Left ventricle myocardium inferior (tissue), 1 donor: ENCODE measurements at places on chromosomes 7 and 10. TPM values are rescaled to one million over a fixed set of nuclear protein-coding genes. Genes with fewer than 3 reads are reported as not detected.

- peaks cover 90% of the 10 kb centered on the region for H3K4me1 ChIP-seq
- H3K36me3 ChIP-seq: no peaks in the 10 kb centered on the region
- peak overlapping the region; percentile 97 for H3K27ac ChIP-seq
- H3K4me3 ChIP-seq: peak overlapping the region; percentile 94
These were observed 14.1 kb upstream of the SUN1 start for GRCh38 chr7:818031-818699.

- no peaks in the 10 kb centered on the region for H3K27me3 ChIP-seq
- peak; percentile 70 for DNase-seq
- H3K4me3 ChIP-seq: no peak overlapping the region
These were observed 169.7 kb upstream of the RHEB start for GRCh38 chr7:151689196-151689971.

- no peak overlapping the region for H3K4me3 ChIP-seq
- no peaks in the 10 kb centered on the region for H3K4me1 ChIP-seq
- no peaks in the 10 kb centered on the region for H3K36me3 ChIP-seq
These were observed 40.5 kb upstream of the SLF2 start for GRCh38 chr10:100872034-100872791.

- H3K4me3 ChIP-seq: no peak overlapping the region
- no peak for DNase-seq
- H3K36me3 ChIP-seq: no peaks in the 10 kb centered on the region
- no peak overlapping the region for H3K27ac ChIP-seq
These were observed 160.1 kb downstream of the GATA3 start for GRCh38 chr10:8214587-8214986.

- no peak for DNase-seq
- H3K27me3 ChIP-seq: peaks cover 47% of the 10 kb centered on the region
- no peaks in the 10 kb centered on the region for H3K36me3 ChIP-seq
- peak overlapping the region; percentile 58 for H3K4me3 ChIP-seq
These were observed 63.4 kb downstream of the CSGALNACT2 start for GRCh38 chr10:43201545-43202131.

DNA sequence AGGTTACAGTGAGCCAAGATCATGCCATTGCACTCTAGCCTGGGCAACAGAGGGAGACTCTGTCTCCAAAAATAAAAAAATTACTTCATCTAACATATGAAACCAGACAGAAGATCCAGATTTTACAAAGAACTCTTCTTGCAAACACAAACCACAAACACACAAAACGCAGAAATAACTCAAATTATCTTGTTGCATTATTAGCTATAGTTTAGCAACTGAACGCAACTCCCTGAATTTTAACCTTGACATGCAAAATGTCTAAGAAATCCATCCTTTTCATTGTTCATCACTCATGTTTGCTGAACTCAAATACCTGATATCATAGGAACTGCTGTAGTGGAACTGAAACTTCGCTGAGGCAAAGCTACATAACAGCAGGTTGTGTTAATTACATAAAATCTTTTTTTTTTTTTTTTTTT lies 64.1 kb downstream of the MICU1 start:
- DNase-seq: no peak
- H3K4me3 ChIP-seq: no peak overlapping the region
- H3K27ac ChIP-seq: no peak overlapping the region
- H3K4me1 ChIP-seq: no peaks in the 10 kb centered on the region
- H3K27me3 ChIP-seq: no peaks in the 10 kb centered on the region
- peaks cover 71% of the 10 kb centered on the region for H3K36me3 ChIP-seq

DNA sequence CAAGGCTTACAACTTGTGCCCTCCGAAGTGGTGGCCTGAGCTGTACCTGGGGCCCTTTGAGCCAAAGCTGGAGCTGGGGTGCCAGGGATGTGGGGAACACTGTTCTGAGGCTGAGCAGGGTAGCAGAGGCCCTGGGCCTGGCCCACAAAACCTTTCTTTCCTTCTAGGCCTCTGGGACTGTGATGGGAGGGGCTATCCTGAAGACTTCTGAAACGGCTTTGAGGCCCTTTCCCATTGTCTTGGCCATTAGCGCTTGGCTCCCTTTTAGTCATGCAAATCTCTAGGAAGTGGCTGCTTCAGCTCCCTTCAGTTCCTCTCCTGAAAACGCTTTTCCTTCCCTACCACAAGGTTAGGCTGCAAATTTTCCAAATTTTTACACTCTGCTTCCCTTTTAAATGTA lies 16.8 kb upstream of the CRYGN start:
- no peak overlapping the region for H3K4me3 ChIP-seq
- H3K27me3 ChIP-seq: no peaks in the 10 kb centered on the region

DNA sequence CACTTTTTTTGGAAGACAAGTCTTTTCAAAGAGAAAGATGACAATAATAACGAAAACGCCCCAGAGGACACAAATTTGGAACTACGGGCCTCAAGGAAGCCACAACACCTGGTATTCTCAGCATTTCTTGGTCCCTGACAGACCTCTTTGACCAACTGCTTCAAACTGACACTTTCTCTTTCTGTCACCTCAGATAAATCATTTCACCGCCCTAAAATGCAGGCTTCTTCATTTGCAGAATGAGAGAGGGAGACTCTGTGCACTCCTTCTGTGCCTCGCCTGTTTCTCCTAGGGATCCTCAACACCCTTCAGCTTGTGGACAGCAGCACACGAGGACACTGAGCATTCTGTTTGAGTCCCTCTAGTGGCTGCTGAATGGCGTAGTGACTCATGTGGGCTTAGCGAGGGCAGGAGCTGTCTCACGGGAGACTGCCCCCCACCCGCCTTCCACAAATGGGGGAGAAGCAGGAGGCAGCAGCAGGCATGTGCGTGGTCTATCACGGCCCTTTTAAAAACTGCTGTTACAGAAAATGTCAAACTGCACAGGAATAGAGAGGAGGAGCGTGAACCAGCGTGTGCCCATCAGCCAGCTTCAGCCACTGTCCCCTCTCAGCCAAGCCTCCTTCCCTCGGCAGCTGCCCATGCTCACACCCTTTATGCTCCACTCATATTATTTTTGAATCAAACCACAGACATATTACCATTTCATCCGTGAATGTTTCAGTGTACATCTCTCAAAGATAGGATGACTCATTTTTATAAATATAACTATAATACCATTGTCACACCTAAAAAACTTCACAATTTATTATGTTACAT lies 41.4 kb downstream of the GSDME start:
- peaks cover 6% of the 10 kb centered on the region for H3K4me1 ChIP-seq
- H3K27ac ChIP-seq: no peak overlapping the region
- no peaks in the 10 kb centered on the region for H3K36me3 ChIP-seq
- H3K27me3 ChIP-seq: no peaks in the 10 kb centered on the region
- DNase-seq: no peak

Gene MAP3K8
- 7.0 TPM for total RNA-seq

DNA sequence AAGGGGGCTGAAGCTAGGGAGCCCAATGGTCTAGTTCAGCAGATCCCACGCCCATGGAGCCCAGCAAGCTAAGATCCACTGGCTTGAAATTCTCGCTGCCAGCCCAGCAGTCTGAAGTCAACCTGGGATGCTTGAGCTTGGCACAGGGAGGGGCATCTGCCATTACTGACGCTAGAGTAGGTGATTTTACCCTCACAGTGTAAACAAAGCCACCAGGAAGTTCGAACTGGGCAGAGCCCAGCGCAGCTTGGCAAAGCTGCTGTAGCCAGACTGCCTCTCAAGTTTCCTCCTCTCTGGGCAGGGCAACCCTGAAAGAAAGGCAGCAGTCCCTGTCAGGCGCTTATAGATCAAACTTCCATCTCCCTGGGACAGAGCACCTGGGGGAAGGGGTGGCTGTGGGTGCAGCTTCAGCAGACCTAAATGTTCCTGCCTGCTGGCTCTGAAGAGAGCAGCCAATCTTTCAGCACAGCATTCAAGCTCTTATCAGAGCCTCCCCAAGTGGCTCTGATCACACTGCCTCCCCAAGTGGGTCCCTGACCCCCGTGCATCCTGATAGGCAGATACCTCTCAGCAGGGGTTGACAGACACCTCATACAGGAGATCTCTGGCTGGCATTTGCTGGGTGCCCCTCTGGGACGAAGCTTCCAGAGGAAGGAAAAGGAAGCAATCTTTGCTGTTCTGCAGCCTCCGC lies 167.8 kb downstream of the CCDC71L start:
- no peak overlapping the region for H3K27ac ChIP-seq
- no peak overlapping the region for H3K4me3 ChIP-seq
- no peak for DNase-seq
- no peaks in the 10 kb centered on the region for H3K4me1 ChIP-seq

Gene WDR11
- total RNA-seq: 11.2 TPM
